ENCODE measurements at places on chromosomes 4 and X. TPM values are rescaled to one million over a fixed set of nuclear protein-coding genes. Genes with fewer than 3 reads are reported as not detected.

Gene MAOA
- 64.1 TPM for total RNA-seq

Gene STS
- total RNA-seq: 11.5 TPM

Gene DKK2
- 5.8 TPM for total RNA-seq

Gene PPBP
- 4.6 TPM for total RNA-seq

Gene TMSB15B
- 22.4 TPM for total RNA-seq

Gene ETDB
- total RNA-seq: not detected

Gene DCAF16
- total RNA-seq: 33.2 TPM

Gene PASD1
- not detected for total RNA-seq

Gene SASH3
- total RNA-seq: 3.2 TPM

Gene RPL34
- total RNA-seq: 1,313 TPM

Gene ART3
- total RNA-seq: 5.1 TPM

Gene GPR34
- 17.1 TPM for total RNA-seq

Gene SORBS2
- total RNA-seq: 62.7 TPM

Gene ANKRD37
- 12.2 TPM for total RNA-seq

Gene XG
- total RNA-seq: not detected

Gene GPR119
- not detected for total RNA-seq

Gene NEUROG2
- 1.6 TPM for total RNA-seq

Gene FAM241A
- total RNA-seq: 2.3 TPM

Gene PCDH11X
- 69.4 TPM for total RNA-seq

Gene XPNPEP2
- 0.23 TPM for total RNA-seq

Gene APLN
- total RNA-seq: 4.4 TPM

Gene VBP1
- 137 TPM for total RNA-seq

Gene HMGN5
- total RNA-seq: 4.2 TPM

Gene SSX1
- not detected for total RNA-seq

Gene TRIM61
- 3.2 TPM for total RNA-seq

Gene PAGE1
- not detected for total RNA-seq

Gene FGG
- not detected for total RNA-seq

Gene NLGN4X
- 71.3 TPM for total RNA-seq

Gene CLDN34
- not detected for total RNA-seq

Gene SLITRK4
- 59.3 TPM for total RNA-seq

Gene MXRA5
- total RNA-seq: 3.9 TPM

Gene SULT1E1
- total RNA-seq: 12.7 TPM

Gene RNF175
- total RNA-seq: 45.7 TPM

Gene NLRP2B
- not detected for total RNA-seq

Gene DMD
- 90.2 TPM for total RNA-seq

Gene SMIM14
- total RNA-seq: 49.4 TPM

Gene WDR17
- total RNA-seq: 84.2 TPM

Gene RGN
- 5.8 TPM for total RNA-seq

Gene ADGRG4
- total RNA-seq: not detected

Gene KLB
- 0.46 TPM for total RNA-seq

Gene VEGFD
- total RNA-seq: 0.46 TPM

Gene RASGEF1B
- total RNA-seq: 104 TPM

Gene PF4V1
- 1.6 TPM for total RNA-seq

Gene COX7B2
- total RNA-seq: not detected

Data from diencephalon (tissue), 1 donor.